Midbrain (tissue), 1 donor: ENCODE measurements at places on chromosomes 5 and 9.

DNA sequence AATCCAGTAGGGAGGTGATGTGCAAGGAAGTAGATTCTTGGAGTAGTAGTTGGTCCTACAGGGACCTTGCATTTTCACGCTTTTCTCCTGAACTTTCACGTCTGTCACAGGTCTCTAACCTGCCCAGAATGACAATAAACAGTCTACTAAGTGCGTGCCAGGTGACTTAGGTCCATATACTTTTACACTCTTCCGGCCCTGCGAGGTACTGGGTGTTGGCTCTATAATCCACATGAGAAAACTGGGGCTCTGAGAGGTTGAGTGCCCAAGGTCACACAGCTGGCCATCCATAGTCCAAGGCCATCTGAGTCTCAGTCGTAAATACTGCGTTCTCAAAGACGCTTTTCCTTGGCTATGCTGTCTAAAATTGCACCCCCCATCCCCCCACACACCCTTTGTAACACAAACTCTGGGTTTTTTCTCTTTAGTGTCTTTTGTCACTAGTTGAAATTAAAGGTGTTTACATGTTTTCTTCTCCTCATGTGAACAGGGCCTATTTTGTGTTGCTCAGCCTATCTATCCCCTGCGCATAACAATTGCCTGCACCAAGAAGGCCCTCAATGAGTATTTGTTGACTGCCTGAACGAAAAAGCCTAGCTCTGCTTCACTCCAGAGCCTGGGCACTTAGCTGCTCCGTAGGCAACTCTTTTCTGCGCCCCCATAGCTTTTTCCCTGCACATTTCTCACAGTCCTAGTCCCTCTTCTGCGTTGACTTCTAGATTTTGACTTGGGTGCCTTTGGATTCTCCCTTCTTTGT, 943 bp downstream of the SFXN1 start:
- no peak for DNase-seq

- DNase-seq, result no peak
Observed at GRCh38 chr5:10567781-10568321, 4.0 kb downstream of the ANKRD33B start.

DNA sequence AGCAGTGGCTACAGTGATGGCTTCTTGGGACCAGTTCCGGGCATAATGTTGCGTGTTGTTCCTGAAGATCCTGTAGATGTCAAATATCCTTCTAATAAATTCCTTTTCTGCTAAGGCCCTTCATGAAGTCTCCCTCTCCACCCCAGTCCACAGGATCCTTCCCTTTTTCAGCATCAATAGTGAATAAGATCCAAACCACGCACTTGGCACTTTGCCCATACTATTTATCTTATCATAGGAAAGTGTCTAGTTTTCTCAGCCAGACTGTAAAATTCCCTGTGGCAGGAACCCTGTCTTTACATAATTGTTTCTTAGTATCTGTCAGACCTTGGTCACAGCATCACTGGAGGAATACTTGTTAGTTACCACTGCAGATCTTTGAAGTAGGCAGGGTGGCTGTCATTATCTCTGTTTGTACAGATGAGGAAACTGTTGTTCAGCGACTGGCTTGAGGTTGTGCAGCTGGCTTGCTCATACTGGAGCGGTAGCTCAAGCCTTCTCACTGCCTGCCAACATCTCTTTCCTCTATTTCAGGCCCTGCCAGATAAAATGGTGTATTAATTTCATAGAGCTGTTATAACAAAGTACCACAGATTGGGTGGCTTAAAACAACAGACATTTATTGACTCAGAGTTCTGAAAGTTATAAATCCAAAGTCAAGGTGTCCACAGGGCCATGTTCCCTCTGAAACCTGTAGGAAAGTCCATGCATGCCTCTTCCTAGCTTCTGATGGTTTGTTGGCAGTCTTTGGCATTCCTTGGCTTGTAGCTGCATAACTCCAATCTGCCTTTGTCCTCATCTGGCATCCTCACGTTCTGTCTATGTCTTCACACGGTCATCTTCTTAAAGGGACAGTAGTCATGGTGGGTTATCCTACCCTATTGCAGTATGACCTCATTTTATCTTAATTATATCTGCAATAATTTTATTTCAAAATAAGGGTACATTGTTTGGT, 33.5 kb upstream of the APC start:
- no peak for DNase-seq

- DNase-seq, result no peak
Observed at GRCh38 chr5:133227082-133227481, 175.3 kb downstream of the HSPA4 start.

- no peak for DNase-seq
Observed at GRCh38 chr5:84605241-84605640, 220.6 kb upstream of the EDIL3 start.

DNA sequence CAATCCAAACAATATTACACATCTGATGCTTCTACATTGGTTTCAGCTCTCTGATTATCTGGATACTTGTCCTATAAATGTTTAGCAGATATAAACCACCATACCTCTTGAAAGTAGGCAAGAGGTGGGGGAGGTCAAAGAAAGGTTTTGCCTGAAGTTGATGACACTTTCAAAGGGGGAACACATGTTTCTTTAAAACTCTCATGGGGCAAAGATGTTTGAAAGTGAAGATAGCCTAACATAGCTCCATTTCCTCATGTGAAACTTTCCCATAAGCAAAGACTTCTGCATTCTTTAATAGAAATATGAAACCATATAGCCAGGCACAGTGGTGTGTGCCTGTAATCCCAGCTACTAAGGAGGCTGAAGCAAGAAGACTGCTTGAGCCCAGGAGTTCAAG, 62.1 kb downstream of the CETN3 start:
- no peak for DNase-seq

- DNase-seq, result no peak
Observed at GRCh38 chr5:1910081-1910760, 27.5 kb upstream of the IRX4 start.

- peak; percentile 69 for DNase-seq
Observed at GRCh38 chr5:150801117-150801927, 22.8 kb downstream of the SMIM3 start.

- DNase-seq, result no peak
Observed at GRCh38 chr9:26043431-26043830, 365.2 kb upstream of the TUSC1 start.

- no peak for DNase-seq
Observed at GRCh38 chr5:114325541-114325940, 36.3 kb upstream of the KCNN2 start.

- DNase-seq, result no peak
Observed at GRCh38 chr9:85151162-85151561, 481.6 kb downstream of the NTRK2 start.

GRCh38 chr9:107949061-107949460, 459.5 kb upstream of the KLF4 start:
- no peak for DNase-seq

DNA sequence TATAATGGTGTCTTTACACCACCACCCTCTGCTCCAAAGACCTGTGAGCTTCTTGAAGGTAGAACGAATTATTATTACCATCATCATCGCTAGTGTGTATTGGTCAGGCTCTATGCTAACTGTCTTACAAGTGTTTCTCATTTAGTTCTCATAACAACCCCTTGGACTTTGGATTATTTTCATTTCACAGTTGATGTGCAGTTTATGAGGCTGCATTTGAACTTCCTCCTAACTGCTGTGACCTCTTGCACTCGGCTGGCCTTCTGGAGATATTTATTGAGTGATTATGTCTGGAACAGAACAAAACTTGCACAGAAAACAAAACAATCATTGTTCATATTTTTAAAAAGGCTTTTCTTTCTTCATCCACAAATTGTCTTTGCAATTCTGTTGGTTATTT, 306.3 kb upstream of the SGCD start:
- no peak for DNase-seq

DNA sequence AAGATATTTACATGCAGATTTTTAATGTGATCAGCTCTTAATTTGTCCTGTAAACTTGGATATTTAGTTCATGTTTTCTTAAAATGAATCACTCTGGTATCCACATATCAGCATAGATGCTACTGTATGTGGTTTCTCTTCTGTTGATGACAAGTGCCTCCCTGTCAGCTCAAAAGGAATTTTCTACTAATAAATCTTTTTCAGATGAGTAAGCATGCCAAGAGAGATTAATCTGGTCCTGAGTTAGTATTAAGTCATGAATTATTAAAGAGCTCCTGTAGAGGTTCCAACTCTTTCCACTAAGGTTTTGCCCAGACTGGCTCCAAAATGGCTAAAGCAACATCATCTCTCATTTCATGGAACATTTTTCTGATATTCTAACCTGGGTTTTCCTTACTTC, 129.2 kb downstream of the GOLPH3 start:
- no peak for DNase-seq

DNA sequence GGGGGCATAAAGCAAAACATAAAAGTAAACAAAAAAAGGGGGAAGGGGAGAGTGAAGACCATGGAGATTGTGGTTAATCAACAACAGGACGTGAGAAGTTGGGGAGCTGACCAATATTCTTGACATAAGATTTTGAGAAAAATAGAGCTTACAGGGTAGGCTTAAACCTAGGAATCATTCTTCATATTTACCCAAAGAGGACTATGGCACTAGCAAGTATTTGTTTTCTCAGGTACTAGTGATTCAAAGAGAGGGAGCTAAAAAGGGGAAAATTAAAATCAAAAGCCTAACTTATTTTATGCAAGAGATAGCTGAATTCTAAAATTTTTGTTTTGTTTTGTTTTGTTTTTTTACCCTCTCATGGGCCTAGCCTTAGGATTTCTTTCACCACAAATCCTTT, 427.5 kb downstream of the PIK3R1 start:
- no peak for DNase-seq

DNA sequence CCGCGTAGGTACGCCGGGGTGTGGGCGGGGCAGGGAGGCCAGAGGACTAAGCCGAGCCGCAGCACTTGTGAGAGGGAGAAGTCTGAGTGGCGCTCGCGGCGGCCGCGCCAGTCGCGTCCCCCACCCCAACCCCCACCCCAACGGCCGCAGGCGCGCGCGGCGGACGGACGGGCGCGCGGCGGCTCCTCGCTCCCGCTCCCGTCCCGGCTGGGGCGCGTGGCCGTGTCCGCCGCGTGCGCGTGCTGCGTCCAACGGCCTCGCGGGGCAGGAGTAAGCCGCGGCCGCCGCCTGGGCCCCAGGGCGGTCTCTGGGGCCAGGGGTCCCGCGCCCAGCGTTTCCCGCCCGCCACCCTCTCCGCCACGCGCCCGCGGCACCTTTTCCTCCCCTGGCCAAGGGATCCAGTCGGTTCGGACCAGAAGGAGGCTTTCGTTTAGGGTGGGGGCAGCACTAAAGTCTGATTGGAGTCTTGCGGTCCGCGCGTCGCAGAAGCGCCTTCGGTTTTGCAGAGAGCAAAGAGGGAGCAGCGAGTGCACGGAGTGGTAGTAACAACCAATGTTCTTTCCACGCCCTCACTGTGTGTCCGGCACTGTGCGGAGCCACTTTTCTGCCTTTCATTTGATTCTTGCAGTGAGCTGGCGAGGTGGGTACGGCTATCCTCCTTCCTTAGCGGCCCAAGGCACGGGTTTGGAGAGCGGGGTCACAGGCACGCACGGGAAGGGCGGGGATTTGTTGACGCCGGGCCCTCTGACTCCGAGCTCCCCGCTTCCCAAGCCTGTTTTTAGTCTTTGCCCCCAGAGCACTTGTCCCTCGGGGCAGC, 483 bp downstream of the G3BP1 start:
- DNase-seq, result peak; percentile 52

DNA sequence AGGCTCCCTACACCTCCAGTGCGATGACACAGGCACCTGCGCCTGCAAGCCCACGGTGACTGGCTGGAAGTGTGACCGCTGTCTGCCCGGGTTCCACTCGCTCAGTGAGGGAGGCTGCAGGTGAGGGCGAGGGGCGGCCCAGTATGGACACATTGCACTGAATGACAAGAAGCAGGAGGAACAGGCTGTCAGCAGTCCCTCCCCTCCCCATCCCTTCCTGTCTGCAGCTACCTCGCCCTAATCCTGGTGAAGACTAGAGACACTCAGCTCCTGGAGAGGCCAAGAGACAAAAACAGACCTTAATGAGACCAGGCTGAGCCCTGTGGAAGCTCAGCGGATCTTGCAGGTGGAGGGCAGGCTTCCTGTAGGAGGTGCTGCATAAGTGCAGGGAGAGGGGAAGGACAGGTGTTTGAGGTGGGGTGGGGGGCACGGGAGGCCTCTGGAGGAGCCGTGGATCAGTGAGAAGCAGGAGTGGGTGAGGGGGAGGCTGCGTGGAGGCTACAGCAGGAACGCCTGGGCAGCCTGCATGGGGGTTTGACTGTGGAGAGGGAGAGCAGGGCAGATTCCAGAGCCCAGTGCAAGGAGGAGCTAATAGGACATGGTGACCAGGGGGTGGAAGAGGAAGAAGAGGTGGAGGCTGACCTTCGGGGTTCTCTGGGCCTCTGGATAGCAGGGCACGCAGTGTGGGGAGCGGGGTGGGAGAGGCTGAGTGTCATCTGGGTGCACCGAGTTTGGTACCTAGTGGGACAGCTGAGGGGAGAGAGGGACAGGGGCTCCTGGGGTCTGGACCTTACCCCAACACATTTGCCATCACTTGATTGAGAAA, 30.4 kb downstream of the LAMC3 start:
- no peak for DNase-seq

DNA sequence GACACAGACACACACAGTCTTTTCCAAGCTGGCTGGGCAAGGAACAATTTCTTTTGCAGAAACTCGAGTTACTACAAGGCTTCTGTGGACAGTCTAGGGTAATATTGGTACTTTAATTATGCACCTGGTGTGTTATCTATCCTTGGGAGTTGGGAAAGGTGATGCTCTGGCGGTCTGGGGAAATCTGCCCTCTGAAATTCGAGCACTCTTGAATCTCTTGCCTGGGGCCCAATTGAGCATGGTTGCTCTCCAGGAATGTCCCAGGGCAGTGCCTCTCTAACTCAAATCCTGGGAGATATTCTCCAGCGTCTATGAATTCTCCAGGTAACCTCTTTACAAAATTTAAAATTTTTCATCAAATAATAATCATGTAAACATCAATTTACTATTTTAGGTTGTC, 69.3 kb downstream of the KCNIP1 start:
- no peak for DNase-seq

DNA sequence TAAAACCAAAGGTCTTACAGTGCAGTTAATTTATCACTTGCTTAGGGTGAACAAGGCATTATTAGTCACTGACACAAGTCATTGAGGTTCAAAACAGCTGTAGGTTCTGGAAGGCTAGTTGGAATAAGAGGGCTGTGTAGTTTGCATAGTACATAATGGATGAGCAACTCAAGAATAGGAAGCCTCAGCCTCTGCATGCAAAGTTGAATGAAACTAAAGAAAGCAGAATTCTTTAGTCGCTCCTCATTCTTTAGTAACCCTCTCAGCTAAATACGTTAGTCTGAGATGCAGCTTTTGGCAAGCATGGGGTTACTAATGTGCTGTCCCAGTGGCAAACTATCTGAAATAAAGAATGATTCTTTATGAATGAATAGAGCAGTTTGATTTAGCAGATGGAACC, 74.2 kb downstream of the ADGRV1 start:
- no peak for DNase-seq
